Right lung (tissue), 10 donors: ENCODE measurements at places on chromosomes 7 and 10. TPM values are rescaled to one million over a fixed set of nuclear protein-coding genes. Genes with fewer than 3 reads are reported as not detected.

The VENTX gene
- polyA plus RNA-seq: 0.32 TPM

The HTRA1 gene
- polyA plus RNA-seq: 57.2 TPM

The GET4 gene
- 35.6 TPM for polyA plus RNA-seq

The ACSM6 gene
- polyA plus RNA-seq: 0.39 TPM

The TEX47 gene
- polyA plus RNA-seq: not detected

The CDHR1 gene
- polyA plus RNA-seq: 0.23 TPM

DNA sequence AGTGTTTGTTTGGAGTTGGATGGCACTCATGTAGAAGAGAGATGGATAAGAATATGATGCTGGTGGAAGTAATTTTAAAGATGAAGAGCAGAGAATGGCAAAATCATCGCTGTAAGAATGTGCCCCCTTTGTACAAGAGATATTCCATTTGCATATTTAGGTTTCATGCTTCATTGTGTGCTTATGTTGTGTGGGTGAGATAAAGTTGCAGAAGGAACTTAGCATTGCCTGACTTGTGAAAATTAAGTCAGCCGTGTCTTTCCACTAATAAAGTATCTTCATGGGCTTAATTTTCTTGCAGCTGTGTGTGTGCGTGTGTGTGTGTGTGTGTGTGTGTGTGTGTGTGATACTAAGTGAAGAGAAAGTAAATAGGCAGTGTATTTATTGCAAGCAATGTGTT lies 381.9 kb downstream of the OTUD1 start:
- DNase-seq: no peak

DNA sequence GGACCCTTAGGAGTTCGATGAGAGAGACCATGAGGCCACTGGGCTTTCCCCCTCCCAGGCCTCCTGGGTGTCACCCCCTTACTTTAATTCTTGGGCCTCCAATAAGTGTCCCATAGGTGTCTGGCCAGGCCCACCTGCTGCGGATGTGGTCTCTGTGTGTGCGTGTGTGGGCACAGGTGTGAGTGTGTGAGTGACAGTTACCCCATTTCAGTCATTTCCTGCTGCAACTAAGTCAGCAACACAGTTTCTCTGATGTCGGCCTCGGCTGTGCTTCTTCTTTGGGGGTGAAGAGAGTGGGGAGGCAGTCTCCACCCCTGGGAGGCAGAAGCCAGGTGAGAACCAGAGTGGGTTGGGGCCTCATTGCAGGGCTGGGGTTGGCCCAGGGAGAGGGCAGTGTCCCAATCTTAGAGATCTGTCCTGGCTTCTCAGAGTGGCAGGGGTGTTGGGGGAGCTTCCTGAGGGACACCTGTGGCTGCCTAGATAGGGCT lies 1.5 kb downstream of the PVRIG start:
- DNase-seq: no peak

DNA sequence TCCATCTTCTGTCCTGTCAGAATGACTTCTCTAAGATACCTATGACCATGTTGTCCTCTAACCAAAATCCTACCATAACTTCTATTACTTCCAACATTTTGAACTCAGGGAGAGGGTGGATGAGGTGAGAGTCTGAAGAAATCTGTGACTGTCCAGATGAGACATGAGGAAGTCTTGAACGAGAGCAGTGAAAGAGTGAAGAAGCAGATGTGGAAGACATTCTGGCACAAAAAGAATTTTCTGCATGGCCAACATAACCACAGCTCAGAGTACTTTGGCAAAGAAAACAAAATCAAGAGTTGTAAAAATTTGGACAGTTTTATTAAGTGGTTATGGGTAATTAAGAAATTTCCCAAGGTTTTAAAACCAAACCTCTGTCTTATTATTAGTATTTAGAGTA lies 141.6 kb downstream of the CPEB3 start:
- DNase-seq: no peak

- DNase-seq: no peak
Observed at GRCh38 chr10:12262278-12262981, 66.4 kb downstream of the CDC123 start.

DNA sequence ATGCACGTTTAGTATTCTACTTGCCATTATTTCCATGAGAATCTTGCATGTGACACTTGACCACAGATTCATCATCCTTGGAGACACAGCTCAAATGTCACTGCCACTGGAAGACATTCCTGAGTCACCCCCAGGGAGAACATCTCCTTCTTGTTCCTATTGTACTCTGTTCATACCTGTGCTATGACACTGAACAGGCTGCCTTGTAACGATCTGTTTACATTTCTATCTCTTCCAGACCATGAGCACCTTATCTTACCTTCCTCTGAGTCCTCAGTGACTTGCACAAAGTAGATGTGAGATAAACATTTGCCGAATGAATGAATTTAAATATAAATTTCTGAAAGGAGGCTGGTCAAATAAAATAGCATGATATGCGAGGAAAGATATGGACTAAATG lies 331.9 kb upstream of the LRRN3 start:
- no peak for DNase-seq

DNA sequence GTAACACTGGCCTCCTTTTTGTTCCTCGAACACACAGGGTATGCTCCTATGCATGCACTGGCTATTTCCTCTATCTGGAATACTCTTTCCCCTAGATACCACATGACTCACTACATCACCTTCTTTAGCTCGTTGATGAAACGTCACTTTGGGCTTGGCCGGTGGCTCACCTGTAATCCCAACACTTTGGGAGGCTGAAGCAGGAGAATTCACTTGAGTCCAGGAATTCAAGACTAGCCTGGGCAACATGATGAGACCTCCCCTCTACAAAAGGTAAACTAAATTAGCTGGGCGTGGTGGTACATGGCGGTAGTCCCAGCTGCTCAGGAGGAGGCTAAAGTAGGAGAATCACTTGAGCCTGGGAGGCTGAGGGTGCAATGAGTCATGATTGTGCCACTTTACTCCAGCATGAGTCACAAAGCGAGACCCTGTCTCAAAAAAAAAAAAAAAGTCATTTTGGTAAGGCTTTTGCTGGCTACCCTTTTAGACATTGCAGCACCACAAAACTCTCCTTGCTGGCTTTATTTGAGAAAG lies 14.5 kb downstream of the ANKIB1 start:
- DNase-seq: no peak

DNA sequence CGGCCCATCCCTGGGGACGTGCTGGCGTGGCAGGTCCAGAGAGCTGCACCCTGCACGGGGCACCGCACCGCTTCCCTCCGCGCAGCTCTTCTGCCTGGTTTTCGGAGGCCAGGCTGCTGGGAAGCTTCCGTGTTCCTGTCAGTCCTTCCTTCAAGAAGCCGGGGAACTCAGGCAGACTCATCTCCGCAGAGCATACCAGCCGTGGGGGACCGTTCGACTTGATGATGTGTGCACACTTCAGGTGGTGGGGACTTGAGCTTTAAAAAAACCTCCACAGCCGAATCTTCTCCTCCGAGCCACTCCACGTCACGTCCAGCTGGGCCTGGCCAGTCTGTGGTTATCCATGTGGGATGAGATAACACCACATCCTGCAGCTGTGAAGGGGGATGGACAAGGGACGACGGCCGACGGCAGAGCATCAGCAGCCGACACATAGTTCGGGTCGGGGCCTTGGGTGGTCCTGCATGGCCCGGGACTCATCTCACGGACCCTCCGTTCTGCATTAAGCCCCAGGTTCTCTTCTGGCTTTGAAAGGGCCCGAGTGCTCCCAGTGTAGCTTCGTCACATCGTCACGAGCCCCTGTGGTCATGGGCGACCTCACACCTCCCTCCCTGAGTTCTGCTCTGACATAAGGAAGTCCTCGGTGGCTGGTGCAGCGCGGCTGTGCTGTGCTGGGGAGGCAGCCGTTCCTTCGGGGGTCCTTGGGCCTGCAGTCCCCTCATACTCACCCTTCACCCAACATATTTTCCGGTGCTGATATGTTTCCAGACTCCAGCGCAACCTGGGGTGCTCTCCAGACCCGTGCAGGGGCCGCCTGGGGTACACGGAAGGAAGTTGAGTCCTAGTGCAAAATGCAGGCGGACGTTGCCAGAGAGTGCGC lies 4.5 kb upstream of the BHLHA15 start:
- DNase-seq: no peak

DNA sequence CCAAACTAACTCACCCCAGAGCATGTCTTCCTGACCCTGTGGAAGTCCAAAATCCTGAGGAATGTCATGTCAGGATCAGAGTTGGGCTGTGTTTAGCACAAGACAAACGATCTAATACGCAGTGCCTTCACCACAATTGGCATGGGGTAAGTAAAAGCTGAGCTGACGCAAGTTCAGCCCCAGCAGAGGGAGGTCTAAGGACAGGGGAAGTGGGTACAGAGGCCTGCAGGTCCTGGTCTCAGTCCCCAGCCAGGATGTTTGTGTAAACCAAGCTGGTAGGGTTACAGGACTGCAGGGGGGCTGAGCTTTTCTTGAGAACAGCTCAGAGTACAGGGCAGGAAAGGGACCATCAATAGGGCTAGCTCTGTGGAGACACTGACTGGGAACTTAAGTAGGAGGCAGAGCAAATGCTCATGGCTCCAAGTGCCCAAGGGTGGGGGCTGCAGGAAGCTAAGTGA lies 5.3 kb upstream of the KCNIP2 start:
- no peak for DNase-seq

DNA sequence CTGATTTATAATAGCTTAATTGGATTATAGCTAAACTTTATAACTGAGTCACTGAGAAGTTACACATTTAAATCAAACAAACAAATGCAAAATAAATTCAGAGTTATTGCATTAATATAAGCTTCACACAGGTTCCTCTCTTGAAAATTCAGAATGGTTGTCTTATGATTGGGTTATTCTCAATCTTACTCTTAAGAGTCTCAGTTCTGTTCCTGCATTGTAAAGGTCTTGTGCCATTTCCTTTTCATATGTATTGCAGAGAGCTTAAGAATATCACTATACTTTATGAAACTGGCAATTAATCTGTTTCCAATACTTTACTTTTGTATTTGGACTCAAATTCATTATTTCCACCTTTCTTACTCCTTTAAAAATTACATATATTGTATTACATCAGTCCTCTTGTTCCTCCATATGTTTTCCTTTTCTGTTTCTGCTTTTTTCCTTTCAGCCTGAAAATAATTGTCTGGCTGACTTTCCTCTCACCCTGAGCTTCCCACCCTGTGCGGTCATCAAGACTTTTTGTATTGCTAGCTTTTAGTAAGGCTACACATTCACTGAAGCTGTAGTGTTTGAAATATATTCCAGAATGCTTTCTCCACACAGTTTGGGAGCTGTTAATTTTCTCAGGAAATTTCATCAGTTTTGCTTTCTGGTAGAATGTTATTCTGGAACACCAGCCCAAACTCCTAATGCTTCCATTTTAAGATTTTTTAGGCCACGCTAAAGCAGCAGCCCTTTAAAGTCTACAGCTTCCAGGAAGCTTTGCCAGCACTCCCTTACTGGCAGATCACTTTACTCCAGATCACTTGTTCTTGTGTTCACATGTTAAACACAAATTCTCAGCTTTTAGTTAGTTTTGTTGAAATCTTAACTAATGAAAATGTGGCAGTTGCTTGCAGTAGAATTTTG lies 139.4 kb downstream of the KCND2 start:
- no peak for DNase-seq

DNA sequence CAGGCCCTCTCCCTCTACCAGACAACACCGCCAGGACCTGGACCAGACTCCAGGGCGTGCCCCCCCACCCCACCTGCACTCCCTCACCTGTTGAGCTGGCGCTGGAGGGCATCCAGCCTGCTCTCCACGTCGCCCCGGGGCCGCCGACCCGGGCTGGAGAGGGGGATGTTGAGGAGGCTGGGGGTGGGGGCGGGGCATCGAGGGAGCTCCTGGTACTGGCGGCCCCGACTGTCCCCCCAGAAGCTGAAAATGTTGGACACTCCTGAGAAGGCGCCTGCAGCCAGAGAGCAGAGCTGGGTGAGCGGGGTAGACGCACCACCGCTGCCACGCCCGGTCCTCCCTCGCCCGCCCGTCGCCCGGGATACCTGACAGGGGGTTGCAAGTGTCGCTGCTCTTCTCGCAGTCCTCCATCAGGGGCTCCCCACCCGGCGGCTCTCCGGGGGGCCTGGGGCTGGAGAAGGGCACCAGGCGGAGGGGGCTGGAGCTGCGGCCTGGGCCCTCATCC lies 30.8 kb downstream of the KCNH2 start:
- no peak for DNase-seq

GRCh38 chr7:139932531-139932930 lies 103.5 kb downstream of the TBXAS1 start:
- no peak for DNase-seq

GRCh38 chr10:93287775-93288174 lies 194.4 kb downstream of the MYOF start:
- DNase-seq: no peak

DNA sequence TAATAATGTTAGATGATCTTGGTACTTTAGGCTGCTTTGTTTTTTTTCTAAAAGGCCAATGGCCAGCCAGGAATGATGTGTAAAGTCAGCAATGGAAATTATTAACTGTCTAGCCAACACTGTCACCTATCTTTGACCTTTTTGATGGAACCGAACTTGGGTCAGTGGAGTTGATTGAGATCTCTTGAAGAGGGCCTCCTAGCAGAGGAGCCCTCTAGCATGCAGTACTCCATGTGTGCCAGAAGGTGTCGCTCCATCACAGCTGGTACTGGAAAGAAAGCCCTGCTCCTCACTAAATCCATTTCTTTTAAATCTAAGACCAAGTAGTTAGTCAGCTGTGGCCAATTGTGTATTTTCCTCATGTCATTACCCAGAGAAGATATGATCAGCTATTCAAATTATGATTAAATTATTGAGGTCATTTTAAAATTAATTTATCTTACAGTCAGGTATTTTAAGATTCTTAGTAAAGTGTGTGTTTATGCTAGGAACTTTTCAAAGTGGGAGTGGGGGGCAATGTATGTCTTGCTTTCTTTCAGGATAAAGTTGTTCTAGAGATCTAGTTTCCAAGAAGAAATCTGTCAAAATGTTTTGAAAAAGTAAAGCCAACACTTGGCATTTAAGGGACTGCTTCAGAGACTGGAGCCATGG lies 33.1 kb upstream of the CROT start:
- DNase-seq: peak; percentile 57

GRCh38 chr7:38060637-38061036 lies 117.4 kb upstream of the STARD3NL start:
- no peak for DNase-seq

DNA sequence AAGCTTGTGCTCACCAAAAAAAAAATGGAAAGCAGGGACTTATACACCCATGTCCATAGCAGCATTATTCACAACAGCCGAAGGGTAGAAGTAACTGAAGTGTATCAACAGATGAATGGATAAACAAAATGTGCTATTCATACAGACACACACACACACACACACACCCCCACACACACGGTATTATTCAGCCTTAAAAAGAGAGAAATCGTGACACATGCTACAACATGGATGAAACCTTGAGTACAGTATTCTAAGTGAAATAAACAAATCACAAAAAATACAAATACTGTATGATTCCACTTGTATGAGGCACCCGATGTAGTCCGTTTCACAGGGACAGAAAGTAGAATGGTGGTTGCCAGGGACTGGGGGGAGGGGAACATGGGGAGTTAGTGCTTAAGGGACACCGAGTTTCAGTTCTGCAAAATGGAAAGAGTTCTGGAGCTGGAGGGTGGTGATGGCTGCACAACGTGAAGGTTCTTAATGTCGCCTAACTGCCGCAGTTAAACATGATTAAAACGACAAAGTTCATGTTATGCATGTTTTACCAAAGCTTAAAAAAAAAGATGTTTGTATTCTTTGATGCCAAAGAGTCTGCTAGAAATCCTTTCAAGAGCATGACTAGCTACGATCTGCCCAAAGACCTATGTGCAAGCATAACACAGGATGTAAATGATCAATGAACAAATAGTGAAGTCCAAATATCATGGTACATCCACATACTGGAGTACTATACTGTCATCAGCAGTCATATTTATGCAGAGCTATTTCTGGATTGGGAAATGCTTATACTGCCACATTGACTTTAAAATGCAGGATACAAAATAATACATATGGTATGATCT lies 7.2 kb downstream of the TNS3 start:
- DNase-seq: no peak
